Daoy (cell line): ENCODE measurements at places on chromosomes 12 and 14. TPM values are rescaled to one million over a fixed set of nuclear protein-coding genes. Genes with fewer than 3 reads are reported as not detected.
A peak's percentile ranks its signal among the peaks of the same experiment; 100 is the strongest.

- peak; percentile 43 for DNase-seq
Measured at GRCh38 chr14:97626088-97626487, 828.9 kb downstream of the VRK1 start.

DNA sequence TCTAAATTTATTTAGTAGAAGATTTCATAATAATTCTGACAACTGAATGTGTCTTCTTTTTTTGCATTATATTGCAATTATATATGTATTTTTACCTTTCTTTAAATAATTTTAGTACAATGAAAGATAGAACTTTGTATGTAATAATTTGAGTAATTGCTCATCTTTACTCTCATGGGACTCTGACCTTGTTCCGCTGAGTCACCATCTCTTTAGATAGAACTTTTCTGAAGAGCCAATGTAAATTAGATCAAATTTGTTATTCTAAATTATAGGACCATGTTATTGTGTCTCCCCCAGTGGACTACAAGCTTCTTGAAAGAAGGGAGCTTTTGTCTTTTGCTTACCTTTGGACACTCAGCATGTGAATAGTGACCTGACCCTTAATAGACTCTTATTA lies 96.1 kb downstream of the TRHDE start:
- DNase-seq: no peak

GRCh38 chr12:124906606-124907261 lies 7.7 kb downstream of the UBC start:
- DNase-seq: peak; percentile 88

DNA sequence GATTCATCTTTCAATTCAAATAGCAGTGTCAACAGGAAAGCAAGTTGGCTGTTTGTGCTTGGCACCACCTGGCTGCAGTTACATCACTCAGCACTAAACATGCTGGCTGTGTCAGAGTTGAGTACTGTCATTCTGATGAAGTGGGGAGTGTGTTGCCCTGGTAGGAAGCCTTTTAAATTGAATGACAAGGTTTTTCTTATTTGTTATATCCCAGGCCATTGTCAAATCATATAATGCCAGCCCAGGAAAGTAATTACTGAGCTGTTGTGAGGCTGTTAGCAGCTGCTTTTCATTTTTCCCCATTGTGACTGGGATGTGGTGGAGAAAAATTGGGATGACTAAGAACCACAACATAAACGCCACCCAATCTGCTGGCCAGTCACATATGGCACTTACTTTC lies 106.5 kb upstream of the PRKD1 start:
- DNase-seq: peak; percentile 21

DNA sequence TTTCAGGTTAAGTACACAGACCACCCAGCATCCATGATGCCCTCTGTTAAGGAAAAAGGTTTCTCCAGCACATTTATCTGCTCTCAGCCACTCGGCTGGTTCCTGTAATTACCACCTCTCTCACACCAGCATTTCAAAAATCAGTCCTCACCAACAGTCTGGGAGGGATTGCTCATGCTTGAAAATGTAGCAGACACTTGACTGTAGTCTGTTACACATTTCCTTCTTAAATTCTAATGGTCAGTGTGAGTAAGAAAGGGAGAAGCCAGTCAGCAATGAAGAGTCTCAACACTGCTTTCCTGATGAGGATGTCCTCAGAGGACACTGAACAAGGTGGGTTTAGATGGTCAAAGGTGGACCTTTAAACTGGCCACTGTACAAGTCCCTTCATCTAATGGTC lies 6.0 kb downstream of the ZBTB39 start:
- no peak for DNase-seq

DNA sequence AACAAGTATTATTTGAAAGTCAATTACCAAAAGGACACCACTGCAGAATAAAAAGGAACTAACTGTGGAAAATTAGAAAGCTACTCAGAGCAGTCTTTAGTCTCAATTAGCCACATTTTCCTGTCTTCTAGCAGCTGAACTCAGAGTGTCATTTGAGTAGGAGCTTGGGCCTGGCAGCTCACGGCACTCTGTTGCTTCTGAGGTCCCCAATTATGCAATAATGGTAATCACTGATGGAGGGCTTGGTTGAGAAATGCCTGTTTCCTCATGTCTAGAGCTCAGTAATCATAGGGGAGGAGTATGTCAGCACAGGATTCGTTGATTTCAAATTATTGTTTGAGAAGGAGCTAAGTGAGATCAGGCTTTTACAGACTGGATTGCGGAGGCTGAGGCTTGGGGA lies 108.6 kb downstream of the VRK1 start:
- no peak for DNase-seq

- peak; percentile 15 for DNase-seq
Measured at GRCh38 chr12:77494296-77494695, 336.4 kb upstream of the NAV3 start.

- peak; percentile 62 for DNase-seq
Measured at GRCh38 chr12:95646781-95647190, 95.5 kb upstream of the USP44 start.

DNA sequence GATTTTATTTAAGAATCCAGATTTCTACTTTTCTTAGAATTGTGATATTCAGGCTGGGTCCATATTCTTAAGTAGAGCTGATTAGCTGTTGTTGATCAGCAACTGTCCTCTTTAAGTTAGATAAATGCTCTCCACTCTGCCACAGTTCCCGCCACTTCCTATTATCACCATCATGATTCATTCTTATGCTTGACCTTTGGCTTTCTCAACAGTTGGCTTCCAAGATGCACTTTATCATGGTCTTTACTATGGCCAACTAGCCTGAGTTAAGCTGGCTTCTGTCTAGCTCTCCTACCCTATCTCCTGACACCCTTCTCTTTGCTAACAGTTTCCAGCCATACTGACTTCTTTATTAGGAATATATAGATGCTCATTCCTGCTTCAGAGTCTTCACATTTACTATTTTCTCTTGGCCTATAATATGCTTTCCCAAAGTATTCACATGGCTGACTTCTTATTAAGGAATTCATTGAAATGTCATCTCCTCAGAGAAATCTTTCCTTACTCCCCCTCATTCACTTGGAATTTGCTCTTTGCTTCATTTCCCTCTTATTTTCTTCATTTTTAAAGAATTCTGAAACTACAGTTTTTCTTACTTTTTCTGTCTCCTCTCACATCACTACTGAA lies 149.0 kb upstream of the IGF1 start:
- no peak for DNase-seq

- no peak for DNase-seq
Measured at GRCh38 chr14:62076368-62076767, 314.1 kb downstream of the SNAPC1 start.

GRCh38 chr12:45655186-45655585 lies 74.3 kb upstream of the ARID2 start:
- no peak for DNase-seq

GRCh38 chr12:54162741-54163140 lies 26.0 kb downstream of the SMUG1 start:
- DNase-seq: no peak

DNA sequence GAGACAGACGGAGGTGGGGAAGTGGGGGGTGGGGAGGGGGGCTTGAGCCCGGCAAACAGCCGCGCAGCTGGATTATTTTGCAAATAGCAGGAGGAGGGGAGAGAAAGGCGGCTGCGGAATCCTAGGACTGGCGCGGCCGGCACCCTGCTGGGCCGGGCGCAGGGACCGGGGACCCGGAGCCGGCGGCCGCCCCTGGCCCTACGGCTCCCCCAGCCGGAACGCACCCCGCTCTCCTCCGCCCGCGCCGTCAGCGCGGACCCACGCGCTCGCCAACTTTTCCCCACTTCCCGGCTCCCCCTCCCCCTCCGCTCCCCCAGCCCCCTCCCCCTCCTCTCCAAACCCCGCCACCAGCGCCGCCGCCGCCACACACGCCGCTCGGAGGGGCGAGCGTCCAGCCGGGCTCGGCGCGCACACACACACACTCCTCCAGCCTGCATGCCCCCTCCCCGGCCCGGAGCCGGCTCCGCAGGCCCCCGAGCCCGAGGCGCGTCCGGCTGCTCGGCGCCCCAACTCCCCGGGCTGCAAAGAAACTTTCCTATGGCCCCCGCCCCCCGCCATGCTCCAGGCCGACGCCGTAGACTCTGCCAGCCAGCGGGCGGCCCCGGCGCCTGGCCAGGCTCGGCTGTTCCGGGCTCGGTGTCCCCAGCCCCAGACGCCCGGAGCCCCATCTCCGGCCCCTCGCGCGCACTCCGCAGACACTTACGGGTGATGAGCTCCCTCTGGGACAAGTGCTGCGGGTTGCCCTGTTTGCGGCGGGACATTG lies 1.4 kb downstream of the BCL11B start:
- peak; percentile 53 for DNase-seq

DNA sequence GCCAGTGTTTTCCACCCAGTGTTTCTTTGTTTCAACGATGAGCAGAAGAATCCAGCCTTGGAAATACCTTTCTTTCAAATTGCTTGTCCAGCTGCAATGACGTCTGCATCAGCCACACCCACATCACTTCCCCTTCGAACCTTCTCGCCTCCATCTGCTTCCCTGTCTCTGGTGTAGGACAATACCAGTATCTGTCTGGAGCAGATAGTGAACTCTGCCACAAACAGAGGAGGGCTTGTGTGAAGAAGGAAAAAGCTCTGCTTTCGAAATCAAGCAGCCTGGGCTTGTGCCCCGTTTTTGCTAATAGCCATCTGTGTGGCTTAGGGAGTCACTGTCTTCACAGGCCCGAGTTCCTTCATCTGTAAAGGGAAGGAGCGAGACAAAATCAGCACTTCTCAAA lies 415.4 kb downstream of the ZFP36L1 start:
- peak; percentile 62 for DNase-seq

DNA sequence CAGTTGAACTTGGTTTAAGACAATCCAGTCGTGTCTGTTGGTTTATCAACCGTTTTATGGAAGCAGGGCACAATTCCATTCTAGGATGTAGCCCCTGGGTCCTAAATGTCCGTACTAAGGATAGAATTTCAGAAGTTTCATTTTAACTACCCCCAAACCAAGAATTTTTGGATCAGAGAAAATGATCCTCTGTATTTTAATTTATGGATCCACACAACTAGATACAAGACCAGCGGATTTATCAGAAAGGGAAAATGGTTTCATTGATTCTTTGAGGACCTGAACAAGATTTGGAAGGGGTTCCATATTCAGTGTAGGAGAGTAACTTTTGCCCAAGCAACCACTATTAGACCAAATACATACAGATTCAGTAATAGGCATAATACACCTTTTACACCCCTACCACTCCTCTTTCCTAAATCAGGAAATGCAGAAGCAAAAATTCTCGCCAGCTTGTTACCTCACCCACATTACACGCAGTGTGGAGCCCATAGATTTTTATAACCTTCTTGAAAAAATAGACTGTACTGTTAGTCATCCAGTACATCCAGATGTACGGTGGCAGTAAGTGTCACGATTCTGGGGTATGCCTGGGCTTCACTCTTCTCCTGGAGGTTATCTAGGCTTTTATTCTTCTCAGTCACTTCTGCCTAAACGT lies 1.4 kb upstream of the FBXL14 start:
- no peak for DNase-seq

- no peak for DNase-seq
Measured at GRCh38 chr12:49161092-49161795, 27.6 kb downstream of the TUBA1A start.

GRCh38 chr12:14201291-14201690 lies 164.2 kb upstream of the ATF7IP start:
- no peak for DNase-seq

- no peak for DNase-seq
Measured at GRCh38 chr12:116076399-116076798, 201.1 kb downstream of the MED13L start.

DNA sequence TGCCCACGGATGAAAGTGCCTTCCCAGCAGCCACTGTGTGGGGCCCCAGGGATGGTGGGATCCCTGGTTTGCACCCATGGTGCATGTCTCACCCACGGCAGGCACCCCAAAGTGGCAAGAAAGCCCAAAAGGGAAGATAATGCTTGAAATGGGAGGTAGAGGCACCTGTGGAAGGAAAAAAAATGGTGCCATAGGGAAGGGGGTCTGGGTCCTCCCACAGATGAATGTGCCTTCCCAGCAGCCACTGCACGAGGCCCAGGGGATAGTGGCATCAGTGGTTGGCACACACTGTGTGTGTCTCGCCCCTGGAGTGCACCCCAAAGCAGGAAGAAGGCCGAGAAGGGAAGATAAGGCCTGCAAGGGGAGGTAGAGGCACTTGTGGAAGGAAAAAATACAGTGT lies 264.2 kb downstream of the ALG10 start:
- no peak for DNase-seq

GRCh38 chr14:34722723-34723545 lies 8.5 kb upstream of the CFL2 start:
- peak; percentile 42 for DNase-seq

GRCh38 chr12:76135456-76135855 lies 51.0 kb upstream of the NAP1L1 start:
- no peak for DNase-seq

DNA sequence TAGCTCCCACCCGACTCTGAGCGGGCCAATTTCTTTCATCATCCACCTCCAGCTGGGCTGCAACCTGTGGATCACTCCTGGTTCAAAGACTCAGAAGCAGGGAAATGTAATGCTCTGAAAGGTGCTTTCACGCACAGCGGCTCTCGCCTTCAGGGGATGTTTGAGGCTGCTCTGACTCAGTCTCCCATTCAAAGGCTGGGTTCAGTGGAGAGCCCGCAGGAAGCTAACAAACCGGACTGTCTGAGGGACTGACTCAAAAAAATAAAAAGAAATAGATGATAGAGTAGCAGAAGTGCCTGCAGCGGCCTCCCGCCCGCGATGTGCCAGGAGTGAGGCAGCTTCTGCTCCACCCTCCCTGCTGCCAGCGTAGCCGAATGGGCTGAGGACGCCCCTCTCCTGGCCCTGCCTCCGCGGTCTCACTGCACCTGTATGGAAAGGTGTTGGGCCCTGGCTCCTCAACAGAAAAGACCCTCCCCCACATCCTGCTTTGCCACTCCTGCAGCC lies 98.0 kb downstream of the GCH1 start:
- no peak for DNase-seq

GRCh38 chr12:84362552-84362897 lies 550.1 kb downstream of the SLC6A15 start:
- DNase-seq: no peak

GRCh38 chr12:46450279-46450748 lies 77.7 kb upstream of the SLC38A2 start:
- DNase-seq: peak; percentile 49

The RPL36AL gene
- total RNA-seq: 257 and 377 TPM in 2 replicates

The HOXC9 gene
- total RNA-seq: 7.3 and 12.6 TPM in 2 replicates

The ETFRF1 gene
- total RNA-seq: 43.2 and 46.7 TPM in 2 replicates

The SYT1 gene
- total RNA-seq: 0.45 and 1.1 TPM in 2 replicates

The AQP5 gene
- total RNA-seq: not detected in 2 replicates

The KLRC3 gene
- total RNA-seq: not detected in 2 replicates

The BCL11B gene
- 2.9 and 4.4 TPM in 2 replicates for total RNA-seq

The VTI1B gene
- total RNA-seq: 52.6 and 55.9 TPM in 2 replicates

The PGF gene
- total RNA-seq: 4.4 and 8.0 TPM in 2 replicates

The MDGA2 gene
- 0.69 and 2.6 TPM in 2 replicates for total RNA-seq

The ADCY4 gene
- total RNA-seq: 0.17 TPM in 1 of 2 replicates, not detected in the other

The A2M gene
- 0.95 TPM in 1 of 2 replicates, not detected in the other for total RNA-seq

The NKX2-8 gene
- 2.6 and 4.8 TPM in 2 replicates for total RNA-seq

The RECQL gene
- 124 and 125 TPM in 2 replicates for total RNA-seq

The FITM1 gene
- total RNA-seq: 2.7 TPM in 1 of 2 replicates, not detected in the other

The MYF6 gene
- not detected in 2 replicates for total RNA-seq

The KRT1 gene
- not detected in 2 replicates for total RNA-seq

The OLR1 gene
- total RNA-seq: 0.06 TPM in 1 of 2 replicates, not detected in the other
